ENCODE measurements at places on chromosomes 16 and 17. TPM values are rescaled to one million over a fixed set of nuclear protein-coding genes. Genes with fewer than 3 reads are reported as not detected.

The OR3A2 gene
- 0.32 TPM for polyA plus RNA-seq

The WNK4 gene
- 1.3 TPM for polyA plus RNA-seq

The USP43 gene
- polyA plus RNA-seq = 0.56 TPM

The HSDL1 gene
- polyA plus RNA-seq = 23.6 TPM

Data from muscle of back (tissue), 13 donors.